Panc1 (cell line): ENCODE measurements at places on chromosomes 7 and 10. TPM values are rescaled to one million over a fixed set of nuclear protein-coding genes. Genes with fewer than 3 reads are reported as not detected.

Gene AFAP1L2
- total RNA-seq = 170 TPM

- H3K27ac ChIP-seq = no peak overlapping the region
- H3K36me3 ChIP-seq = no peaks in the 10 kb centered on the region
- H3K4me3 ChIP-seq = no peak overlapping the region
These were observed 280.1 kb upstream of the MBL2 start for GRCh38 chr10:53052521-53053164.

DNA sequence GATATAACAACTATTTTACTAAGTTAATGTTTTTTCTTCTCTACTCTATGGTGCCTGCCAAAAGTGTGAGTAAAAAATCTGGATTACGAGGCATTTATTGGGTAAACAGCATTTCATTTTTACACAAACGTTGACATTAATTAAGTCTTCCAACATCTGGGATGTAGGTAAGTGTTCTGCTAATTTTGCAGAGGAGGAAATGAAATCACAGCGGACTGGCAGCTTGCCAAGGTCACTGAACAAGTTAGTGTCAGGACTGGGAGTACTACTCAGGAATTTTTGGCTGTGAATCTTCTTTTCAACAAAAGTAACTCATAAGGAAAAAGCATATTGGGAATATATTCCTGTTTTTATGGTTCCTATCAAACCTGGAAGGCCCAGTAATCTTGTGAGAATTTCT, 612.1 kb upstream of the FZD8 start:
- no peak for DNase-seq
- H3K36me3 ChIP-seq = no peaks in the 10 kb centered on the region
- no peaks in the 10 kb centered on the region for H3K27me3 ChIP-seq
- H3K4me1 ChIP-seq = no peaks in the 10 kb centered on the region
- H3K4me3 ChIP-seq = no peak overlapping the region
- no peak overlapping the region for H3K27ac ChIP-seq

Gene LIPJ
- total RNA-seq = not detected

Gene TMUB1
- total RNA-seq = 112 TPM

- no peaks in the 10 kb centered on the region for H3K36me3 ChIP-seq
- DNase-seq = no peak
- no peak overlapping the region for H3K27ac ChIP-seq
- no peaks in the 10 kb centered on the region for H3K27me3 ChIP-seq
- no peaks in the 10 kb centered on the region for H3K4me1 ChIP-seq
These were observed 421.9 kb upstream of the GALNT17 start for GRCh38 chr7:70710011-70710480.

- no peak for DNase-seq
- no peak overlapping the region for H3K27ac ChIP-seq
- H3K4me3 ChIP-seq = no peak overlapping the region
- H3K27me3 ChIP-seq = no peaks in the 10 kb centered on the region
These were observed 37.9 kb downstream of the GLI3 start for GRCh38 chr7:42198974-42199668.

- no peak overlapping the region for H3K27ac ChIP-seq
- H3K27me3 ChIP-seq = no peaks in the 10 kb centered on the region
- DNase-seq = no peak
- H3K4me3 ChIP-seq = no peak overlapping the region
- no peaks in the 10 kb centered on the region for H3K36me3 ChIP-seq
These were observed 65.4 kb upstream of the APBB1IP start for GRCh38 chr10:26372513-26373354.

- no peak overlapping the region for H3K27ac ChIP-seq
- H3K4me3 ChIP-seq = no peak overlapping the region
- no peak for DNase-seq
- H3K36me3 ChIP-seq = no peaks in the 10 kb centered on the region
- no peaks in the 10 kb centered on the region for H3K27me3 ChIP-seq
These were observed 314.4 kb upstream of the BMPER start for GRCh38 chr7:33590916-33591315.

DNA sequence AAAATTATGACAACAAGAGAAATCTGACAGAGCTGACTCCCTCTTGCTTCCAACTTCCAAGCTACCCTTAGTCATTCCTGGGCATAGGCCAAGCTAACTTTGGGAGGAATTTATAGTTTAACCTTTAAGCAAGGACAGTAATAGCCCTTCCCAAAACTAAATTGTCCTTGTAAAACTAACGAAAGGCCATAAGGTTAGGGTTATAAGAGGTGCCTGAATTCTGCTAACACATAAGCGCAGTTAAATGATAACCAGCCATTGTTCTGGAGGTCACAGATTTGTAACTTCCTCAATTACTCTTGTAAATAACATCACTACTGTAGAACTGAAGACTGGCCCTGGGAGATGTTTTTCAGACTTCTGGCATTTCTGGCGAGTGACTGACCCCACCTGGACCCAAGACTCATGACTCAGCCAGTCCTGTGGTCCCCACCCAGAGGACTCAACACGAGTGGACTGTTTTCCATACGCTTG, 481.2 kb downstream of the KCNMA1 start:
- peak overlapping the region; percentile 29; the same call in 1 of the 2 replicates for H3K27ac ChIP-seq
- H3K27me3 ChIP-seq = no peaks in the 10 kb centered on the region
- peaks cover 19% of the 10 kb centered on the region for H3K4me1 ChIP-seq
- no peak for DNase-seq

DNA sequence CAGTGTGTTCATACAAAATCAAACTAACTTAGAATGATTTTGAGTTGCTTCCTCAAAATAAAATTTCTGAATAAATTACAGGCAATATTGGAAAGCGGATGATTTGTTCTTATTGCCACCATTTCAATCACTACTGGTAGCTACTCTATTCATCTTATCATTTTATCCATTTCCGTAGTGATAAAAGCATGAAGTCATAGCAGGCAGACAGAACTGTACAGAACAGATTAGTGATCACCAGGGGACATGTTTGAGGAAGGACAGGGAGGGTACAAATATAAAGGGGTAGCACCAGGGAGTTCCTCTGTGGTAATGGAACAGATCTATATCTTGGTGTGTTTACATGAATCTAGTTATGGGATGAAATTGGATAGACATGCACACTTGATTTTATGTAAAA, 138.5 kb downstream of the WNT2 start:
- no peak overlapping the region for H3K4me3 ChIP-seq
- H3K27me3 ChIP-seq = no peaks in the 10 kb centered on the region
- no peaks in the 10 kb centered on the region for H3K4me1 ChIP-seq
- no peak for DNase-seq
- no peaks in the 10 kb centered on the region for H3K36me3 ChIP-seq

GRCh38 chr7:37759526-37759925, 76.0 kb downstream of the GPR141 start:
- no peak overlapping the region for H3K4me3 ChIP-seq
- H3K27ac ChIP-seq = no peak overlapping the region
- no peaks in the 10 kb centered on the region for H3K36me3 ChIP-seq
- DNase-seq = no peak
- H3K4me1 ChIP-seq = no peaks in the 10 kb centered on the region
- H3K27me3 ChIP-seq = no peaks in the 10 kb centered on the region

DNA sequence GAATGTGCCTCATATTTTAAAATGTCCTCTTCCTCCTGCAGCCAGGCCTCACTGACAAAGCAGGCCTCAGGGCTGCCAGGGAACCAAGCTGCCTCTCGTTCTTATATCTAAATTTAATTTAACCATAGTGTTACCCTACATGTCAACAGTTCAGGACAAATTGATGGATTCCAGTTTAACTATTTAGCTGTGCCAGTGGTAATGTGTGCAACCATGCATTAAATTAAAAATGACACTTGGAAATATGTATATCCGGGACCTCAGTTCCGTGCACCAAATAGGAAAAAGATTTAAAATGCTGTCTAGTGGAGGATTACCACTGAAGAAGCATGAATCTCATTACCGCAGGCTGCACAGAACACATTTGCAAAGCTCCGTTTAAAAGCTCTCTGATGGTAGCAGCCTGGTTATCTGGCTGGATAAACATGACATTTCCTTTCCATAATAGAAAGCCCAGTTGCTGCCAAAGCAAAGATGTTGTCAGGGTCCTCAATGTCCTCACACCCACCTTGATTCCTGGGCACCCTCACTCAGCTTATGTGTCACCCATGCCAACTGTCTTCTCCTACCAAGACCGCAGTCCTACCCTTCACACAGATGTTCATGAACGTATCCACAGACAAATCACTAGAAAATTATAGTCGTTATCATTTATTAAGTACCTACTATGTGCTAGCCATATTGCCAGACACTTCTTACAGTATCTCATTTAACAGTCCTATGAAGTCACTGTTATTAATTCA, 73.3 kb upstream of the FRMD4A start:
- H3K27ac ChIP-seq = no peak overlapping the region
- H3K36me3 ChIP-seq = no peaks in the 10 kb centered on the region

DNA sequence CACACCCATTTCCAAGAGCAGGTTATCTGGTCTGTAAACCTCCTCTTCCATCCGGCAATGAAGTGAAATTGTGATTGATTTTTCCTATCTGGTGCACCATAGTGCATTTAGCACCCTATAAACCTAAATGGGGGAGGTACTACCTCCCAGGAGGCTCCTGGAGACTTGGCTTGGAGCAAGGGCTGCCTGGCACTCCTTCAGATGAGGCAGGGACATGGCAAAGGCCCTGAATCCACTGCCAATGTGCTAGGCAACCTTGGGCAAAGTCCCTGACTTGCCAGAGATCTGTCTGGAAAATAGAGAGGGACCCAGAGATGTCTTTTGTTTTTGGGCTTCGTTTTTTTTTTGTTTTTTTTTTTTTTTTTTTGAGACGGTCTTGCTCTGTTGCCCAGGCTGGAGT, 6.7 kb upstream of the GRID1 start:
- H3K4me1 ChIP-seq = no peaks in the 10 kb centered on the region
- H3K4me3 ChIP-seq = no peak overlapping the region
- H3K27ac ChIP-seq = no peak overlapping the region

Gene ODAD2
- total RNA-seq = not detected

Gene ZC3HAV1L
- total RNA-seq = 27.3 TPM

GRCh38 chr10:103690281-103690680, 165.1 kb downstream of the SH3PXD2A start:
- no peaks in the 10 kb centered on the region for H3K27me3 ChIP-seq
- no peak overlapping the region for H3K27ac ChIP-seq
- DNase-seq = no peak
- H3K36me3 ChIP-seq = no peaks in the 10 kb centered on the region
- no peaks in the 10 kb centered on the region for H3K4me1 ChIP-seq
- no peak overlapping the region for H3K4me3 ChIP-seq
